Stimulated activated CD8-positive, alpha-beta memory T cell treated with anti-CD3 and anti-CD28 coated beads, Interleukin-15, amount 100 ng/mL, for 48 hours (primary cell): ENCODE measurements at places on chromosomes 16 and 17.

GRCh38 chr16:56269811-56270684, 78.8 kb downstream of the GNAO1 start:
- DNase-seq: no peak

- no peak for DNase-seq
Measured at GRCh38 chr16:75644240-75645012, 3.0 kb downstream of the KARS1 start.

GRCh38 chr17:31475378-31476162, 84.1 kb downstream of the RAB11FIP4 start:
- DNase-seq: no peak

GRCh38 chr16:22372882-22373661, 1.3 kb downstream of the CDR2 start:
- no peak for DNase-seq

DNA sequence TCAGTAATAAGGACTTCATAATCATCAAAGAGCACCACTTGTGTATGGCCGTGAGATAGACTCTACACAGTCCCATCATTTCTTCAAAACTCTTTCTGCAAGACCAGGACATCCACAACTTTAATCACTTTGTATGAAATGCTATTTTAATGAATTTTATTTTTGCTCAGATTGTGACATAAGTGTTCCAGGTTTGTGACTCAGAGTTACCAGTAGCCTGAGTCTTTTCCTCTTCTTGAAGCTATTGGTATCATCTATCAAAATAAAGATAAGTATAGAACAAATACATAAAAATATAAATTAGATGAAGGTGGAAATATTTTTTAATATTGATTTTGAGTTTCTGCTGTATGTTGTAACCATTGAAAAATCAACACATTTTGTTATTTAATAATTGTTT, 16.6 kb upstream of the VWA3A start:
- DNase-seq: no peak

- no peak for DNase-seq
Measured at GRCh38 chr17:51298508-51299371, 38.4 kb downstream of the UTP18 start.

DNA sequence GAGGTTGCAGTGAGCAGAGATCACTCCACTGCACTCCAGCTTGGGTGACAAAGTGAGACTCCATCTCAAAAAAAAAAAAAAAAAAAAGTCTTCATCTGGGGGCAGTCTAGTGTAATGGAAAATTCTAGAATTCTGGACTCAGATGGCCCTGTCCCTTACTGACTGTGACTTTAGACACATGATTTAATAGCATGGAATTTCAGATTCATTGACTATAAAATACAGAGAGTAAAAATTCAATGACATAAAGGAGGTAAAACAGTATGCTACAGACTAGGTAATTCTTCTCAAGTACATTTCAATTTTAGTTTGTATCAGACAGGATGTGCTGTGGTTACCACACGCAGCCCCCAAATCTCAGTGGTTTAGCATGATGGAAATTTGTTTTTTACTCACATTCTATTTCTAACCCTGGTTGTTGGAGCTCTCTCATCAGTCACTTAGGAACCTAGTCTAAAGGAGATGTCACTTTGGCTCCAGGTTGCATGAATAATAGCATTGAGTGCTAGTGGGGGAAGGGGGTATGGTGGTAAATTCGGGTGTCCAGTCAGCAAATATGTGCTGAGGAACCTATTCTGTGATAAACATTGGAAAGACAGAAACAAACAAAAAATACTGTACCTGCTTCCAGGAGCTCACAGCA, 444.0 kb downstream of the XYLT1 start:
- no peak for DNase-seq
